CD4-positive, alpha-beta T cell treated with Interferon alpha-2 for 1 hour (primary cell): ENCODE measurements at places on chromosomes 11 and 22.

GRCh38 chr11:2002042-2002776 lies 4.6 kb upstream of the H19 start:
- DNase-seq: no peak

GRCh38 chr11:26931248-26931631 lies 62.7 kb upstream of the FIBIN start:
- no peak for DNase-seq

DNA sequence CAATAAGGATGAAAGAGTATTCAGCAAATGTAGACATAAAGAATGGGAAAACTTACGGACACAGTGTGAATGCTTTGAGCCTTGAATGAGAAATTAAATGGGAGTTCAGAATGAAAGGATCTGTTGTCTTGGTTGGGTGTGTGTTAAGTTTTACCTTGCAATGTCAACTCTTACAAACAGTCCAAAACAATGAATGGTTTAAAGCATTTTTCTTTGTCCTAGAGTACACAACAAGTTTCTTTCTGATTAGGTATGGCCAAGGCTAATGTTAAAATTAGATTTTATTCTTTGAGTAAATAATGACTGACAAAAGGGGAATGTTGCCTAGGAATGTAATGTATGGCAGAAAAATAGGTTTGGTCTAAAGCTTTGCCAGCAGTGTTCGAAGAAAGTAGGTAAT lies 2.5 kb downstream of the PTS start:
- no peak for DNase-seq

GRCh38 chr11:16191868-16192240 lies 164.5 kb downstream of the SOX6 start:
- DNase-seq: no peak

DNA sequence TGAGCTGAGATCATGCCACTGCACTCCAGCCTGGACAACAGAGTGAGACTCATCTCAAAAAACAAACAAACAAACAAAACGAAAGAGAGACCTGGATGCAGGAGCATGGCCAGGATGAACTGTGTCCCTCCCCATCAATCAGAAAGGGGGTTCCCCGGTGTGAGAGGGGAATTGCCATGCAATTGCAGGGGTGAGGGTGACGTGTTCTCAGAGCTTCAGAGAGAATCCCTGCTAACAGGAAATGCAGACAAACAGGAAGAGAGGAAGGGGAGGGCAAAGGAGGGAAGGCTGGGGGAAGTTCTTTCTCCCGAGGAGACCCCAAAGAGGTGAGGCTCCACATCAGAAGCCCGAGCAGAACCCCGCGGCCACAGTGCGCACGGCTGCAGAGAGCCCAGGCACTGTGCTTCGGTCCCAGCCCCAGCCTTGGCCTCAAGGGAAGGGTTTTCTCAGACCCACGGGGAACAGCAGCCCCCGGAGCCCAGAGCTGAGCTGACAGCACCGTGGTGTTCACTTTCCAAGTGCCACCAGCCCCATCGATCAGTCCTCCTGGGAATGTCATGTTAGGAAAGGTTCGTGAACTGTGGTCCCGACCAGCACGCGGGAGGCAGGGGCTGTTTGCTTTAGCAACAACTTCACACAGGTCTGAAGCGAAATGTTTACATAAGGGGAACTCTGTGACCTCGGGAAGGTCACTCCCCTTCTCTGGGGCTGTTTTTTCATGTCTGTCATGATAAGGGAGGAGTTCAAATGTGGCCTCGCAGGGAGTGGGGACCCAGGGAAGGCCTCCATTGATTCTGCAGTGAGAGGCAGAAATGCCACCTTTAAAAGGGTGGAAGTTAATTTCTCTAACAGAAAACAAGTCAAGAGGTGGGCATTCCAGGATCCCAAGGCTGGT lies 108.0 kb upstream of the ANO1 start:
- DNase-seq: no peak

GRCh38 chr11:74507582-74507981 lies 14.1 kb upstream of the LIPT2 start:
- no peak for DNase-seq

DNA sequence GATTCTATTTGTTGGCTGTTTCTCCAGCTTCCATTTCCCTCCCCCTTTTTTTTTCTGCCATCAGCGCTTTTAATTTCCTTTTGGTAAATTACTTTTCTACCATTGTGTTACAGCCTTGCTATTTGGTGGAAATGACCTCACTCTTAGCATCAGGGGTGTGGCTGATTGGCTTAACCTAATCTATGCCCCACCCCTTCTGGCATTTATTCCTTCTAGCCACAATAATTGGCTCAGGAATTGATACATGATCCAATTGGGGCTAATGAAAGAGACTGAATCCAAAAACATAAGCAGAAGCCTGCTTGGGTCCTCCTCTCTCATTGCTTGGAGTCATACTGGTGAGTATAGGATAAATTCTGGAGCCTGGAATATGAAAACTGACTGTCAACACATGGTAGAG lies 402.4 kb upstream of the LRRC4C start:
- DNase-seq: no peak
